Kidney glomerular epithelial cell (primary cell): ENCODE measurements at places on chromosomes 12 and 14.

DNA sequence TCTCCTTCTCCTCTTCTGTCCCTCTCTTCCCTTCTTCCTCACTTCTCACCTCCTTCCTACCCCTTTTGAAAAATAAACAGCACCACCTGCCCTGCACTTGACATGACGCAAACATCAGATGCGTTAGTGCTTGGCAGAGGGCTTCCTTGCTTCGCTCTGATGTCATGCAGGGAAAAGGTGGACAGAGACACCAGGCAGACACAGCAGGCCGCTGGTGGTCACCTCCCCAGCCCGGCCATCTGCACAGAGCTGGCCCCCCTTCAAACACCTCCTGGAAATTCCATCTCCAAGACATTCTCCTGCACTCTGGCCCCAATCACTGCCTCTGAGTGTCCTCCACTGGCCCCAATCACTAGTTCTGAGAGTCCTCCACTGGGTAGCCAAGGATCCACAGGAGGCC is 353.6 kb downstream of the MED13L start:
- DNase-seq: no peak

GRCh38 chr12:14982562-14982961 is 9.7 kb downstream of the PDE6H start:
- DNase-seq: no peak

GRCh38 chr12:26791301-26791791 is 41.6 kb downstream of the ITPR2 start:
- peak; percentile 22 for DNase-seq

- no peak for DNase-seq
Observed at GRCh38 chr12:119683816-119684215, 15.9 kb downstream of the PRKAB1 start.

DNA sequence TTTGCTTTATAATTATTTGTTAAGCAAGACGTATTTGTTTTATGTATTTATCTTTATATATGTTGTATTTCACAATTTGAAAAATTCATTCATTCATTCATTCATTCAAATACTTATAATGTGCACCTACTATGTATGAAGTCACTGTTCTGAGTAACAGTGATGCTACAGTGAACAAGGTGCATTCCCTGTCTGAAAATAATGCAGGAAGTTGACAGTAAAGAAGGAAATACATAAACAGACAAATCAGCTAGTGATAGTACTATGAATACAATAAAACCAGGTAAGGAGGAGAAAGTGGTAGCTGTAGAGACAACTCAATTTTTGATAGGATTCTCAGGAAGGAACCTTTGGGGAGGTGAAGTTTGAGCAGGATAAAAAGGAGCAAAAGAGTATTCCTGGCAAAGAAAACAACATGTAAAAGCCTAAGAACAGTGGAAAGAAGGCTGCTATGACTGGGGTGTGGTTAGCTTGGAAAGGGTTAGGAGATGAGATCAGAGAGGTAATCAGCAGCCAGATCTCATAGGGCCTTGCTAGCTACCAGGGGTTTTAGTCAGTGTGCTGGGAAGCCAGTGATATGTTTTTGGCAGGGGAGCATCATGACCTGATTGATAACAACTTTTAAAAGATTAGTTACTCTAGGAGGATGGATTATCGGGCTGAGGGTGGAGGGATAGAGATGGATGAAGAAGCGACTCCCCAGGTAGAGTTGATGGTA is 17.4 kb downstream of the BICDL1 start:
- DNase-seq: no peak

DNA sequence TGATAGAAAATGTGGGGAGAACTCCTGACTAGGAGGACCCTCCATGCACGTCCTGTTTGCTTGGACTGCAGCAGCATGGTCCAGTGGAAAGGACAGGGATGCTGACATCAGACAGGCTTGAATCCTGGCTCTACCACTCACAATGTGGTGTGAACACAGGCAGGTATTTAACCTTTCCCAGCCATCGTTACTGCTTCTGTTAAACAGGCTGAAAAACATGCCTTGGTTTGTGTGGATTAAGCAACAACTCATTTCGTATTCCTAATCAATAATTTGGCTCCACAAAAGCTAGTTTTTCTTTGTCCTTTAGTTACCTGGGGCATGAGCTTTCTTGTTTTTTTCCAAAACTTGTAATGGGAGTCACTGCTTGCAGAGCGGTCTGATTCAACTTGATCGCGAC is 41.0 kb downstream of the APPL2 start:
- no peak for DNase-seq

DNA sequence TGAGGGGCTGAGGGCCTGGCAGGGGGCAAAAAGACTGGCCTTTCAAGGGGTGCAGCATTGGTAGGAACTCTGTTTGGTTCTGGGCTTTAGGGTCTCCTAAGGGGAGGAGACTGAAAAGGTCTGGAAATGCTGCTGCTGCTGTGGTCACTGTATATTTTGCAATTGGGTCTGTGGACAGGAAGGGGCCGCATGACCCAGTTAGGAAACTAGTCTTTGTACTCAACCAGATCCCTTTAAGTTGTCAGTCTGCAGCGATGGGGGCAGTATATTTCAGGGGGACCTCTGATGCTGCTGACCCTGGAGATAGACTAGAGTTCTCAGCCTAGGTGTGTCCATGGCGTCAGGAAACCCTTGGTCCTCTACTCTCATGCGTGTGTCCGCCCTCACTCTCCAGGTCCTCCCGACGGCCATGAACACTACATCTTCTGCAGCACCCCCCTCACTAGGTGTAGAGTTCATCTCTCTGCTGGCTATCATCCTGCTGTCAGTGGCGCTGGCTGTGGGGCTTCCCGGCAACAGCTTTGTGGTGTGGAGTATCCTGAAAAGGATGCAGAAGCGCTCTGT is 4.0 kb downstream of the LTB4R start:
- DNase-seq: no peak

DNA sequence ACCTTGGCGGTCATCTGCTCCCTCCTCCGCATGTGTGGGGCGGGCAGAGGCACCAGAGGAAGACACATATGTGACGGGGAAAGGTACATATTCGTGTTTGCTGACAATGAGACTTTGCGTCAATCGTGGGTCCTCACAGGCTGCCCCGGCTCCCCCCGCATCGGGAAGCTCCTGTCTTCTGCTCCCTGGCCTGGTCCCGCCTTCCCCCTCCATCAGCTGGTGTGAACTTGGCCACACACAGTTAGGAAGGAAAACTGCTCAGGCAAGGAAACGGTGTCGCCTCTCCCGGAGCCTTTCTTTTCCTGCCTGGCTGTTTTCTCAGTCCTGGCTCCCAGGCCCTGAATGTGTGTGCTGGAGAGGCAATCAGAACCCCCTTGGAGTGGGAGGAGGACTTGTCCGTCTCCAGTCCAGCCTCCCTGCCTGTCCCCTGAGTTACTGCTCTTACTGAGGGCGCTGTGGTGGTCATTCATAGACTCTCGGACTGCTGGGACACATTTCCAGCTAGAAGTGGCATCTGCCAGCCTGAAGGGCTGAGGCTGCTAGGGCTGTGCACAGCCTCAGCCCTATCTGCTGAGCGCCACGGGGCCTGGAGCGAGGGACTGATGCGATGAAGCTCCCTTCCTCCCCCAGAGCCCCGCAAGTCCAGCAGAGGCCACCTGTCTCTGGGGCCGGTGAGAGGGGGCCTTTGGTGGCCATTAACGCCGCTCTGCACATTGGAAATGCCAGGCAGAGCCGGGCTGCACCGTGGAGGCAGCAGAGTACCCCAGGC is 44.2 kb upstream of the TSPAN9 start:
- DNase-seq: no peak

DNA sequence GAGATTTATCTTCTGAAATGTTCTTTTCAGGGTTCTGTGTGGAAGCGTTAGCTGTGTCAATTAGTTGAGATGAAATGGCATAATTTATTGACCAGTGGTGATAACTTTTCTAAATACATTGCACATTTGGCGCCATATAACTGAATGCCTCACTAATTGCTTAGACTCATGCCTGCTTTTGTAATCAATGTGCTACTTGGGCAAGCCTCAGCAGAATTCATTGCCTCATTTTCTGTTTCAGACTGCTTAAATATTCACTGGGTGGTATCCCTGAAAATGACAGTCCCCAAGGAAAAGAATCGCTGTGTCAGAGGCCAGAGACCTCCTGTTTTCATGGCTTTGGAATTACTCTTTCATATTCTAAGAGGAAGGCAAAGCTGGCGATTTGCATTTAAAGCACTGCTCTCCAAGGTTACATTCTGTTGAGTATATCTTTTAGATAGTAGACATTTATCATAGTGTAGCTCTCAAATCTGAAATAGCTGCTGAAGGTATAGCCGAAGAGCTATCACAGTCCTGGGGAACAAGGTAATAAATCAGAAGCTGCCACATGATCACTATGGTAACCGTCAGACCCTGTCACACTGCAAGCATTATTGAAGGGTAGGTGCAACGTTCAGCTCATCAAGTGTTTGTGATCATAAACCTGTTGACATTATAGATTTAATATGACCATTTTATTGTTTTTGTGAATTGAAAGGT is 297.3 kb upstream of the E2F7 start:
- no peak for DNase-seq

GRCh38 chr14:24612196-24612595 is 2.7 kb upstream of the GZMH start:
- DNase-seq: no peak

DNA sequence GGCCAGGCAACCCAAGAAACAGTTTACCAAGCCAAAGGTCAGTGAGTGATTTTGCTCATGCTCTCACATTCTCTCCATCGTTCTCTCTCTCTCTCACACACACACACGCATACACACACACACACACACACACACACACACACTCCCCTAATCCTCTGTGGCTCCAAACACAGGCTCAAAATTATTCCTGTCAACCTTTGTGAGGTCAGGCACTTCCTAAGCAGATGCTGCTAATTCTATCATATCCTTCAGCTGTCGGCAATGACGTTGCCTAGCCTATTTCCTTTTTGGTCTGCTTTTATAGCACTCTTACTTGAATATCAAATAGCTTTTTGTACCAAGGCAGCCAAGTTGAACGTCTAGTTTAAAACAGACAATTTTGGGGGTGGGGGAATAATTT is 98.9 kb upstream of the EGLN3 start:
- DNase-seq: no peak

GRCh38 chr14:28952666-28953065 is 186.1 kb downstream of the FOXG1 start:
- no peak for DNase-seq

DNA sequence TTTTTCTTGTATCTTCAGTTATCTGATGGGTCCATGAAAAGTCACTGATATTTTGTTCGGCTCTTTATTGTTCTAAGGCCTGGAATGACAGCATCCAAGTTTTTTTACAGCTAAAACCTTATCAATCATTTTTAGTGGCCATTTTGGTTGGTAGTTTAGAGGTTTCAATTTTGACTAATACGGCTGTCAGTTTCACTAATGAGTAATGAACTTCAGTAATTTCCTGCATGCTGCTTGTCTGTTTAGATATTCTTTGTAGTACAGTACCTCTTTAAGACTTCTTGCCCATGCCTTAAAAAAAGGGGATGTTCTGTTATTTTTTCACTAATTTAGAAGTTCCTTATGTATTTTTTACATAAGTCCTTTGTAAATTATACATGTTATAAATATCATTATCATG is 176.7 kb downstream of the LRFN5 start:
- DNase-seq: no peak

DNA sequence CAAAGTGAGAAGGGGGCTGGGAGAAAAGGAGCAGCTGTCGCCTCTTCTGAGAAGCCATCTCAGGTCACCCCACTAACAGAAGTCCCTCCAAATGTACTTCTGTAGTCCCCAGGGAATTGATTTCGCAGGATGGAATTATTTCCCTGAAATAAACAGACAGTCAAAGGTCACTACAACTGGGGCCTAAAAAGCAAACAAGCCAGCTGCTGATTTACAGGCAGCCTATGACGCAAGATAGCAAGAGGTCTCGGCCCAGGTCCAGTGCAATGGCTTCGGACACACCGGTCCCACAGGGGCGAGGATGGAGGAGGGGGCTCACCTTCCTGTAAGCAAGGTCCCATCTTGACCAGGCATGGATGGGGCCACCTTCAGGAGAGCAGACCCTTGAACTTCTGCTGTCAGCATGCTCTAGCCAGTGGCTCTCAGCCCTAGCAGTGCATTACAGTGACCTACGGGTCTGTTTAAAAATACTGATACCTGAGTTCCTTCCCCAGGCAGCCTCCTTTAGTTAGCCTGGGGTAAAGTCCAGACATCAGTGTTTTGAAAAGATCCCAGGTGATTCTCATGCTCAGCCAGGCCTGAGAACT is 18.1 kb downstream of the NUAK1 start:
- DNase-seq: no peak

DNA sequence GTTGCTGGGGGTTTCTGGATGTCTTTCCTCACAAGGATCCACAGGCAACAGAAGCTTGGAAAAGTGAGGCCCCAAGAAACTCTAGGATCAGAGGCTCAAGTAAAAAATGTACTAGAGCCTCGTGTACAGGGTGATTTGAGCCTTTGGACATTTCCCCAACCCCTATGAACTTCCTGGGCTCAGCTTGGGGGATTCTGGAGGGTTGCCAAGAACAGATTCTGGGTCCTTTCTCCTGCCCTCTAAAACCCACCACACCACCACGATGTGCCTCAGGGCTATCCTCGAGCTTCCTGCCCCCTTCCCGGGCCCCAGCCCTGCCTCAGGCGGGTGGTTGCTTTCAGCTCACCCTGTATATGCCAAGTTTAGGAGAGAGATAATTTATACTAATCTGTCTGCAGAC is 583 bp downstream of the FAM186B start:
- no peak for DNase-seq

DNA sequence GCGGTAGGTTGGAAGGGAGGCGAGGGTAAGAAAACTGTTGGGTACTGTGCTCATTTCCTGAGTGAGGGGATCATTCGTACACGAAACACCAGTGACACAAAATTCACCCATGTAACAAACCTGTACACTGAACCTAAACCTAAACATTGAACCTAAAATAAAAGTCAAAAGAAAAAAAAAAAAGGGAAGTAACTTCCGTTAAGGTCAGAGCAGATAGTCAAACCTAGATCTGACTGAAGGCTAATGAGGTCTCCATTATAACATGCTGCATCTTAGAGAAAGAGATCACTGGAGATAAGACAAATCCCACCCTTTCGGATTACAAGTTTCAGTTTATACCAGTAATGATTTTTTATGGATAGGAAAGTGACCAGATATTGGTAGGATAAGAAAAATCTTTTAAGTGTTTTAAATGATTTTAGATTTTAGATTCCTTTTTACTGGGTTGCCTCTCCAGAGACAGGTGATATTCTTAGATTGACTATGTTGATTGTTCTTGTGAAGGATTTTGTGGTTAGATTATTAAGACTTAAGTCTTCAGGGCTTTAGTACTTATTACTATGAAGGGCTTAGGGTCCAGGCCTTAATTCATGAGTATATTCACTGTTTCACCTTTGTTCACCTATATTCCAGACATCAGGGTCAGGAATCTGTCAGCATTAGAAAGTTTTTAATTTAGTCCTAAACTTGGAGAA is 11.2 kb upstream of the NCKAP1L start:
- no peak for DNase-seq

GRCh38 chr14:24051789-24052655 is at the start of gene CARMIL3:
Gene CARMIL3 (plus strand): TSS chr14:24052009. CDS start chr14:24052154, 145 bp downstream.
- DNase-seq: peak; percentile 20
